WTC11 (cell line): ENCODE measurements at places on chromosomes 3 and 15.

- no peak for DNase-seq
Measured at GRCh38 chr3:158104431-158104921, 1.7 kb downstream of the SHOX2 start.

GRCh38 chr3:123423031-123423430 is 25.9 kb downstream of the ADCY5 start:
- no peak for DNase-seq

- no peak for DNase-seq
Measured at GRCh38 chr15:39248204-39248603, 332.7 kb upstream of the THBS1 start.

DNA sequence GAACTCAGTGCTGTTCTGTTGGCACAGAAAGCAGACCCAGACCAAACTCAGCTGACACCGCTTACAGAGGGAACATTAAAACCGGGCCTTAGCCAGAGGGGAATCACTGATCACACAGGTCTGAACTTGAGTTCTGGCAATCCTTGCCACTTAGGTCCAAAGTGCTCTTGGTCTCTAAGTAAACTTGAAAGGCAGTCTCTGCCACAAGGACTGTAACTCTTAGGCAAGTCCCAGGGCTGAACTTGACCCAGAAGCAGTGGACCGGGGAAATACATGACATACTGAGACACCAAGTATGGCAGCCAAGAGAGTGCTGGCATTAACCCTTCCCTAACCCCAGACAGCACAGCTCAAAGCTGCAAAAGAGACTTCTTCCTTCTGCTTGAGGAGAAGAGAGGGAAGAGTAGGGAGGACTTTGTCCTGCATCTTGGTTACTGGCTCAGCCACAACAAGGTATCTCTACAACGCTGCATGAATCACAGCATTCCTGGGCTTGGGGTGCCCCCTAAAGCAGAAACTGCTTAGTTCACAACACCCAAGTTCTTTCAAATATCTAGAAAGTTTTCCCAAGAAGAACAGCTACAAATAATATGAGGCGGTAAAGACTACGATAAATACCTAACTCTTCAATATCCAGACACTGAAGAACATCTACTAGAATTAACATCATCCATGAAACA is 32.5 kb downstream of the NAALADL2 start:
- DNase-seq: peak; percentile 43

GRCh38 chr3:55860049-55860721 is 373.1 kb upstream of the WNT5A start:
- DNase-seq: no peak

GRCh38 chr15:100372739-100373119 is 31.0 kb upstream of the ADAMTS17 start:
- no peak for DNase-seq

DNA sequence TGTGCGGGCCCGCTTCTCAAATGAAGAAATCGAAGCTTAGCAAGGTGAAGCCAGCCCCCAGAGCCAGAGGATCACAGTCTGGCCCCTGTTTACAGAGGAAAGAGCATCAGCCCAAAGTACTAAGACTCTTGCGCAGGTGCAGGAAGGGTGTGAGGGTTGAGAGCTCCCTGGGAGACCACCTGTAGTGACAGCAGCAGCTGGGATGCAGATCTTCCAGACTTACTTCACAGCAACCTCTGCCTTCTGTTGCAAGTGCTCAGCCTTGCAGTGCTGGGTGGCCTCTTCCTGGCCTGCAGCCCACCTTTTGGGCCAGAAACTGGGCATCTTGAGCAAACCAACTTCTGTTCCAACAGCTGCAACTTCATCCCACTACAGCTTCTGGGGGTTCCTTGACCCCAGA is 19.7 kb downstream of the SPATA12 start:
- DNase-seq: no peak

GRCh38 chr3:172065527-172065926 is 26.1 kb downstream of the FNDC3B start:
- no peak for DNase-seq
